ENCODE measurements at places on chromosomes 1 and 21. TPM values are rescaled to one million over a fixed set of nuclear protein-coding genes. Genes with fewer than 3 reads are reported as not detected.

STUM gene
- 7.8 TPM for total RNA-seq

SDC3 gene
- 84.9 TPM for total RNA-seq

GJA4 gene
- 35.9 TPM for total RNA-seq

BMP8A gene
- 8.3 TPM for total RNA-seq

THEM5 gene
- not detected for total RNA-seq

MXRA8 gene
- total RNA-seq: 262 TPM

S100B gene
- total RNA-seq: 1,180 TPM

Data from sciatic nerve (tissue), 2 donors.